Stimulated activated CD8-positive, alpha-beta memory T cell treated with anti-CD3 and anti-CD28 coated beads, Interleukin-7, amount 100 ng/mL, for 1 hour (primary cell): ENCODE measurements at places on chromosomes 12 and 14.

DNA sequence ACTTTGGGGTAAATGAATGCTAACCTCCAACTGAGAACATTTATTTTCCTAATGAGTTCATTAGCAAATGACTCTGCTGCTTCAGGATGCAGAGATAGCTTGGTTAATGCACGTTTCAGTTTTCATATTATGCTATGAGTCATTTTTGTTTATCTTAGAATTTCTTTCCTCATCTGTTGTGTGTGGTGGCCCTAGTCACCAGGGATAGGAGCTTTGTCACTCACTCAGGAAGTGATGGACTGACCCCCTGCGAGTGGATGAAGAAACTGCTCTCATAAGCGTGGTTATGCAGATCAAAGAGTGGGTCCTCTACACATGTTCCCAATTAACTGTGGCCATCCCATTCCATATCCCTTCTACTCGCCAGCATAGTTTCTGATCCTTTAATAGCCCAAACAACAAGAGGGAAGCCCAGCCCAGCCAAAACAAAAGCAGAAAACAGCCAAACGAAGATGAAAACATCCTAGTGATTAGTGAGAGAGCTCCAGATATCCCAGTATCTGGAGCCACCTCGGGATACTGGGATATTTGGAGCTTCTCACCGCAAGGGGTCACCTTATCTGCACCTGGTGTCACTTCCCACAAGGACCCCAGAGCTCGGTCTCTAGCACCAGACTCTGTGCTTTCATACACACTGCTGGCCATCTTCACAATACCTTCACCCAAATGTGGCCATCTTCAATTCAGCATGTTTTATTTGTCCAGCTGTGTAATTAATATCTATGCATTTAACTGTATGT is 8.6 kb downstream of the TC2N start:
- no peak for DNase-seq

GRCh38 chr12:30308010-30308717 is 387.5 kb downstream of the IPO8 start:
- no peak for DNase-seq

DNA sequence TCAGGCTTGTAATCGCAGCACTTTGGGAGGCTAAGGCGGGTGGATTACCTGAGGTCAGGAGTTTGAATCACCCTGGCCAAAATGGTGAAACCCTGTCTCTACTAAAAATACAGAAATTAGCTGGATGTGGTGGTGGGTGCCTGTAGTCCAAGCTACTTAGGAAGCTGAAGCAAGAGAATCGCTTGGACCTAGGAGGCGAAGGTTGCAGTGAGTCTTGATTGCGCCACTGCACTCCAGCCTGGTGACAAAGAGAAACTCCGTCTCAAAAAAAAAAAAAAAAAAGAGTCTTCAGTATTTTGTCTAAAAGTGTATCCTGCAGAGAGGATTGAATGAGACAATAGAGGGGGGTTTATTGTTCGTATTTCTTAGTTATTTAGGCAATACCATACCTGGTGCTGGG is 25.3 kb downstream of the FOXA1 start:
- no peak for DNase-seq

DNA sequence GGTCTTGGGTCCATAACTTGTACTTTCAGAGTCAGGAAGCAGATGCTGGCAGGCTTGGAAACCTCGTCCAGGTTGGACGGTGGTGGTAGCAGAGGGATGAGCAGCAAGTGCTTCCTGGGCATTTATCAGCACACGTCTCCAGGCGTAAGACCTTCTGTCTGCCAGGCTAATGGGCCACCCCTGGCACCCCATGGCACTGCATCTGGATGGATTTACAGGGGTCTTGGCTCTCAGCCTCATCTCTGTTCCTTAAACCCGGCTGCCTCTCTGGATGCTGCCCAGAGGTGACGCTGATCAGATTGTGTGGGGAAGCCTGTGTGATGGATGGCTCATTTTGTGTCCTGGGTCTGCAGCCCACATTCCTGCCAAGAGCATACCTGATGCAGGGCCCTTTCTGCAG is 145.1 kb downstream of the TSPAN9 start:
- no peak for DNase-seq

GRCh38 chr12:3977621-3978020 is 104.4 kb upstream of the PARP11 start:
- no peak for DNase-seq

GRCh38 chr12:54439521-54440255 is 20.6 kb upstream of the ITGA5 start:
- no peak for DNase-seq

GRCh38 chr14:66177935-66178334 is 308.2 kb upstream of the CCDC196 start:
- DNase-seq: no peak

- DNase-seq: no peak
Observed at GRCh38 chr12:2976581-2976996, 17.4 kb downstream of the TEAD4 start.

DNA sequence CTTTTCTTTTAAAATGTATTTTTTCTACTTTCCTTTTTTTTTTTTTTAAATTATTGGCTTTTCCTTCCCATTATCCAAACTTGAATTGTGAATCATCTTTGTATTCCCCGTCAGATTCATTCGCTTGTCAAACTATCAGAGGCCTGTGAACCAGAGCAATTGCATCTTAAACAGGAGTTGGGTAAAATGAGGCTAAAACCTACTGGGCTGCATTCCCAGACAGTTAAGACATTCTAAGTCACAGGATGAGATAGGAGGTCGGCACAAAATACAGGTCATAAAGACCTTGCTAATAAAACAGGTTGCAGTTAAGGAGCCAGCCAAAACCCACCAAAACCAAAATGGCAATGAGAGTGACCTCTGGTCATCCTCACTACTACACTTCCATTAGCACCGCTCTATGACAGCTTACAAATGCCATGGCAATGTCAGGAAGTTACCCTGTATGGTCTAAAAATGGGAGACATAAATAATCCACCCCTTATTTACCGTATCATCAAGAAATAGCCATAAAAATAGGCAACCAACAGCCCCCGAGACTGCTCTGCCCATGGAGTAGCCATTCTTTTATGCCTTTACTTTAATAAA is 19.9 kb downstream of the FUT8 start:
- DNase-seq: no peak

GRCh38 chr14:47278233-47278842 is 397.1 kb downstream of the MDGA2 start:
- no peak for DNase-seq

DNA sequence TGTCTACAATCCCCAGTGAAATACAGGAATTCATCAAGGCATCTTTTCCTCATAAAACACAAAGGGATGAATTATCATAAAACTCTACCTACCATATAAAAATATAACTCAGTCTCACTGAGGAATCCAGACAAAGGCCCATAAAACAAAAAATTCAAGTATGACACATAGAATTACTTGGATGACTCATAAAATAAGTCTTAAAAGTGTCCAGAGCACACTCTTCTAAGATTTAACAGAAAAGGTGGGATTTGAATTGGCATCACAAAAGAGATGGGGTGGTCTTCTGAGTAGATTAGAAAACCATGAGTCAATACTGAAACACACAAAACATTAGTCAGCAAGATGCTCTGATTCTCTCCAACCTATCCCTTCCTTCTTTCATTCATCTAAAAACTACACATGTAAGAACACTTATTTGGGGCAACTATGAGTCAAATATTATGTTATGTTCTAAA is 202.7 kb upstream of the GARIN6 start:
- no peak for DNase-seq

DNA sequence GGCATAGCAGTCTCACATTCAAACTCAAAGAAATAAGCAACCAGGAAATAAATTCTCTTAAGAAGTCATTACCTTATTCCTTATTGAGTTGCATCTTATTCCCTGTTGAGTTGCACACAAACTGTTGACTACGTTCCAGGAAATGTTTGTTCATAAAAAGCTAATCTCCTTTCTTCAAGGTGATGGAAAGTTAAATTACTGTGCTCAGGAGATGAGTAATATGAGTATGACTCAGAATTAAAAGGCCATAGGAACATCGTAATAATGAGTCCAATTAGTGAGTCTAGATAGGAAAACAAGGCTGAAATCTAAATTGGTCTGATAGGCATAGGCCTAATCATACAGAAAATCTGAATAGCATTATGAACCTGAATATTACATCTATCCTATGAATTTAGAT is 203.1 kb downstream of the SLC2A13 start:
- no peak for DNase-seq

DNA sequence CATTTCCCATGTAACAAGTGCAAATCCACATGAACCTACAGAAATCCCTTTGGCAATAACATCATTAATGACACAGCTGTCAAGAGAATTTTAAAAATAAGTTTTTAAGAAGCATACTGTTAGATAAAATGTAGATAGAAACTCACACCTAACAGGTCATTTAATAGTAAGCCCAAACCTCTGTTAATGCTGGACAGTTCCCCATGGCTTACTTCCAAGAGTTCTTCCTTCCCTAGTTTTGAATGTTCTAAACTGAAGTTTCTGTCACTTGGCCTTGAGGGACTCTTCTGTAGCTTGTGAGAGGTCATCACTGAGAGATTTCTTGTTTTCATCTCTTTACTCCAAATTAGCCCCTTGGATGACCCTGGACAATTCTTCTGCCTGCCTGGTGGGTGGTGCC is 22.7 kb downstream of the OTX2 start:
- no peak for DNase-seq

- no peak for DNase-seq
Observed at GRCh38 chr14:98606041-98606640, 665.9 kb downstream of the BCL11B start.

DNA sequence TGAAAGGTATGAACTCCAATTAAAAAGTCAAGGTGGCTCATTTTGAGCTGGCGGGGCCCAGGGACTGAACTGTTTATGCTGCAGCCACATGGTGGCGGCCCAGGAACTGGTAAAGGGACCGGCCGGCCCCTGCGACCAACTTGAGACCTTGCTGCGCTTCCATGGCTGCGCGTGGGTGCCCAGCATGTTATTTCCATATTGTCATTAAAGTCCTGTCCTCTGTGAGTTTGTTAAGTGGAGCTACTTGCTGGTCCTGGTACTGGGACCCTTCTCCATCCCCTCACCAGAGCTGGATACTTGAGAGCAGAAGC is 62.3 kb downstream of the BEGAIN start:
- DNase-seq: no peak

DNA sequence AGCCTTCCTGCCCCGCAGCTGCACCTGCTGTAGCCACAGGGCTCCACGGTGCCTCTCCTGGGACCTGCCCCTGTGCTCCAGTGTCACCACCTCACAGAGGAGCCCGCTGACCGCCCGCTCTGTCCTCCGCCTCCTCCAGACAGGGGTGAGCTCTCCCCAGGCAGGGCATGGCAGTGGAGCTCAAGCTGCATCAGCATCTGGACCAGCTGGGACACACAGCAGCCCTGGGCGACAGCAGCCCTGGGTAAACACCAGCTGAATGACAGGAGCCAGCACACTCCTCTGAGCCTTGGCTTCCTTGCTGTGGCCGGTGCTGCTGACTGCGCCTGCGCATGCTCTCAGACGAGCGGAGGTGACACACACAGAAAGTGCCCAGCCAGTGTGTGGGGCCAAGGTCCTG is 22.0 kb downstream of the CHGA start:
- DNase-seq: no peak

DNA sequence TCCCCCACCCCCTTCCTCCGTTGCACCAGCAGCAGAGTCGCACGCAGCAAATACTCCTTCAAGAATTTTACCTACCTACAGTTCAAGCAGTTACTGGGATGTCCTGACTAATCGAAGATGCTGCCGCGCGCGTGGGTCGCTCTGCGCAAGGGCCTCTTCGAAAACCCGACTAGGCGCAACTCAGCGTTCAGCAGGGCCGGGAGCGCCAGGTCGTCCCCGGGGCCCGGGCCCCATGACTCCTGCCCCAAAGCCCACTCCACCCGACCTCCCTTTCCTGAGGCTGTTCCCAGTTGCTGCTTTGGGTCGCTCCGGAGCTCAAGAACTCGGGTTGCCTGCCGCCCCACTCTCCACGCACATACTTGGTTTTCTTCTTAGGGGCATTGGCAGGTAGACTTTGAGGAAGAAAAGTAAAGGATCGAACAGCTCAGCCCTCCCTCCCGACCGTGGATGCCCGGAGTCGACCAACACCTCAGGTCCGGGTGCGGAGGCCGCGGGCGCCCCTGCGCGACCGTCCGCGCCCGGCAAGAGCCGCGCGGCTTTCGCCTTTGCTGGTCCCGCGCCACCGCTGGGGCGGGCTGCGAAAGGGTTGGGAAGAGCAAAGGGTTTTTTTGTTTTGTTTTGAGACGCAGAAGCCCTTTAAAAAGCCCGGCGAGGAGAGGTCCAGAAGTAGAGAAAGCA is 1.9 kb downstream of the BMP4 start:
- no peak for DNase-seq

DNA sequence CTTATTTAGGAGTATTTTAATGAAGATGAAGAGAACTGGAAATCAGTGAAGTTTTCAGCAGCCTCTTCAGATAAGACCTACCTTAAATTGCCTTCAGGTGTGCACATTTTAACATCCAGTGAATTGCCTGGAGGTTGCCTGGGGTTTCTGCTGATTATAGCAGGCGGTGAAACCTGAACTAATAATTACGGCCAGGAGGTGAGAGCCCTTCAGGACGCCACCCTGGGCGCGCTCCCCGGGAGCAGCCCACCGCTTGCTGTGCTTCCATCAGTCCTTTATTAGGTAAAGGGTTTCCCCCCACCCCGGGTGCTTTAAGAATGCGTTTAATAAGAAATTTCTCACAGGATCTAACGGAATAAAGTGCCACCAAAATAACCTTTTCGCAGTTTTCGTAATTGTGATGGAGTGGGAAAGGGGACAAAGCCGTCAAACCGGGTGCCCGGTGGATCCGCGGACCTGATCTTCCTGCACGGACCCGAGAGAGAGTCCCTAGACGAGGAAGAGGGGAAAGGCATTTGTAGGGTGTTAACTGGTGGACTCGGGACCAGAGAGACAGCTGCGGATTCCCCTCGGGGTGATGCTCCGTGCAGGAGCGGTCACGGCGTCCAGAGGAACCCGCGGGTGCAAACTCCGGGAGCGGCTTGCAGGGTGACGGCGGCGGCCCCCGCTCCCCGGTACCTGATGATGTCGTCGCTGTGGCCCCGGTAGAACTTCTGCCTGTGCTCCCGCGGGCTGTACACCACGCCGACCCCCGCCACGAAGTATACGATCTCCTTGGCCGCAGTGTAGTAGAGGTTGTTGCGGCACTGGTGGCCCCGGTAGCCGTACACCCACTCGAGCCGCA is 902 bp downstream of the EML5 start:
- no peak for DNase-seq

- no peak for DNase-seq
Observed at GRCh38 chr12:27052176-27052575, 29.8 kb downstream of the MED21 start.

- DNase-seq: no peak
Observed at GRCh38 chr14:91402771-91403600, 14.6 kb downstream of the CCDC88C start.
